ENCODE measurements at places on chromosomes 1 and 21.

DNA sequence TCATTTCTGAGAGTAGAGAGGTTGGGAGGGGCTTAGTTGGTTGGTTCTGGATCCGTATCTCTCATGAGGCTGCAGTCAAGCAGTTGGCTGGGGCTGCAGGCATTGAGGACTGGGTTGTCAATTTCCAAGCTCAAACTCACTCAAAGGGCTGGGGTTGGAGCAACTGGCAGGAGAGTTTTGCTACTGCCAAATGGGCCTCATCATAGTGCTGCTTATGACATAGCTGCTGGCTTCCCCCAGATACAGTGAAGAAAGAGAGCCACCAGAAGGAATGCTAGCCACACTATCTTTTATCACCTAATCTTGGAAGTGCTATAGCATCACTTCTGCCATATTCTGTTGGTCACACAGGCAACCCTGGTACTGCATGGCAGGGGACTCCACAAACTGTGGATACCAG lies 363.5 kb upstream of the USP24 start:
- no peak for DNase-seq

GRCh38 chr1:167484726-167485502 lies 33.4 kb downstream of the CD247 start:
- DNase-seq, result no peak

GRCh38 chr1:200228486-200228885 lies 181.3 kb downstream of the ZNF281 start:
- DNase-seq, result no peak

DNA sequence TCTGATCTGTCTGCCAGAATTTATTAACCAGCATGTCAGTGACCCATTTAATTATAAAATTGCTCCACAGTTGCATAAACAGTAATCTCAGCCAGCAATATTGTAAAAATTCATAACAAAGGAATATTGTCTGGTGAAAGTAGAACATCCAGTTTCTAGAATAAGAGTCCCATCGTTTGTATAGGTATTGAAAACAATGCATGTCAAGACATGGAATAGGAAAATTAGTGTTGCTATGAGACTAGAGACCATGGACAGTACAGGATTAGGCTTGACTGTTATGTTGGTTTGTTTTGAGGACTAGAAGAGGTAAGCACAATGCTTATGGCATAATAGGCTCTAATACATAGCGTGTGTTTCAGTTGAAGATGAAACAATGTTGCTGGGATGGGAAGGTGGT lies 37.1 kb downstream of the ATF6 start:
- DNase-seq, result no peak

Measured in HFF-Myc (cell line).